CD4-positive, alpha-beta T cell (primary cell): ENCODE measurements at places on chromosomes 7 and 10.
A peak's percentile ranks its signal among the peaks of the same experiment; 100 is the strongest.

DNA sequence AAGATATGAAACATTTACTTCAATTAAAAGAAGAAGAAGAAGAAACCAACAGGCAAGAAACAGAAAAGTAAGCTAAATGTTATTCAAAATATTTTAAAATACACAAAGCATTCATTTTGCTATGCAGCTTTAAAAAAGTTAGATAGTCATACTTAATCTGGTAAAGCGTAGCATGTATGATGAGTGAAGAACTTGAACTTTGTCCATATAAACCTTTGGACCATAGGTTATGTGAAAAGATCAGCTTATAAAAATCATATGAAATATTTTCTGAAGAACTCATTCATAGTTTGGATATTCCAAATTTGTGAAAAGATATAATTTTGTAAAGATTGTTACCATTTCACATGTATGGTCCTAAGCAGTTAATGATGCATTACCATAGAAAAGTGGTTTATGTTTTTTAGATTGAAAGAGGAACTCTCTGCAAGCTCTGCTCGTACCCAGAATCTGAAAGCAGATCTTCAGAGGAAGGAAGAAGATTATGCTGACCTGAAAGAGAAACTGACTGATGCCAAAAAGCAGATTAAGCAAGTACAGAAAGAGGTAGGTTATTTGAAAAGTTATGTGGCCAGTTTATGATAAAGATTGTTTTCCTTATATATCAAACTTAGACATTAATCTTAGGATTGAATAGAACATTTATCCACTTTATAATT lies 37.3 kb downstream of the KIF20B start:
- peak; percentile 13 for DNase-seq

DNA sequence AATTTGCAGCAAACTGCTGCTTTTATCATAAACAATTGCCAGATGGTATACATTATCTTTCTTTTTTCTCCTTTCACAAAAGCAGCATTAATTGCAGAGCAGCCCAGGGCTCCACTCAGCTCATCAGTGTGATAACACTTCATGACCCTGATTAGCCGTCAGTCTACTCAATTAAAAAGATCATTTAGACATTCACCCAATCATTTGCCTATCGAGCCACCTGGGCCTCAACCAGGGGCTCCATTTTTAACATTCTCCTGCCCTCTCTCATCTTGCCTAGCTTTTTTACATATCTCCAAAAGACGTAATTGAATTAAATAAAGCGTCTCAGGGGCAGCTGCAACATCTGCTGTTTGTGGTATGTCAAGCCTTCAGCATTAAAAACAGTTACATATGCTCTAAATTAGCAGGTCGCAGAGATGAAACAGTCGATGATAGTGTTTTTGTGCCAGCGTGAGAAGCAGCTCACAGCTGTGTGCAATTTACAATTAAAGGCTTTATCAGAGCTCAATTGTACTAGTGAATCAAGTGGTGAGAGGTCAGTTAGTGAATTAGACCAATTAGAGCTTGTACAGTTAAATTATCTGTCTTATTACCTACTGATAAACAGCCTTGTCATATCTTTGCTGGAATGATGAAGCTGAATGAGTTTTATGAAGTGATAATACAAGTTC lies 522.5 kb downstream of the ETV1 start:
- no peak for DNase-seq

- no peak for DNase-seq
Observed at GRCh38 chr10:124324451-124324850, 94.3 kb downstream of the OAT start.

DNA sequence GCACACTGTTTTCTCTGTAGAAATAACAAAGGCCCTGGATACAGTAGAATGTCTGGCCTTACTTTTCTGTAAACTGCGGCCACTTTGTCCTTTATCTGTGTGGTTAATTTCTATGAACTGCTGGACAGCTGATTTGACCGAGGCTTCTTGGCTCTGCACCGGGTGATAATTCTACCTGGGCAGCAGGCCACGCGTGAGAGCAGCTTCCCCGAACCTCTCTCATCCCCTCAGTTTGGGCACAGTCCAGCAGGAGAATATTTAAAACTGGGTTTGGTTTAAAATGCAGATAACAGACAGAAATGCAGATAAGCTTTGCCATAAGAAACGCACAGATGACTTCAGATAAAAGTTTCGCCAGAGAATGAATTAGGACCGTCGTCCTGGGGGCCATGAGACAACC lies 81.0 kb downstream of the CELF2 start:
- no peak for DNase-seq

GRCh38 chr7:117152213-117153007 lies 170.4 kb downstream of the WNT2 start:
- DNase-seq: no peak

DNA sequence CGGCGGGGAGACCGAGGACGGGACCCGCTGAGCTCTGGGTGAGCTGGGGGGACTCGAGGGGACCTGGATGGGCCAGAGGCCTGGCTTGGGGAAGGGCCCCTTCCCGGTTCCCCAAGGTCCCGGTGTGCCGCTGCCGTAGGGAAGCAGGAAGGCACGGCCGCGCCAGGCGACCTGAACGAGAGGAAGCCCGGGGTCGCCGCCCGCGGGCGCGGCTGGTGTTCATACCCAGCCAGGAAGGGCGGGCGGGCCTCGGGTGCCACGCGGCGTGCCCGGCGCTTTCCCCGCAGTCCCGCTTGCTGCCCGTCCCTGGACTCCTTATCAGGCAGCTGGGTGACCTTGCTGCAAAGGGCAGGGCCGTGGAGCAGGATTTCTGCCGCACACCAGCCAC lies 38.0 kb downstream of the ZNF777 start:
- DNase-seq: peak; percentile 53

- no peak for DNase-seq
Observed at GRCh38 chr10:74371696-74372095, 220.7 kb downstream of the ADK start.

GRCh38 chr7:7861211-7861633 lies 107.4 kb upstream of the GLCCI1 start:
- DNase-seq: no peak

DNA sequence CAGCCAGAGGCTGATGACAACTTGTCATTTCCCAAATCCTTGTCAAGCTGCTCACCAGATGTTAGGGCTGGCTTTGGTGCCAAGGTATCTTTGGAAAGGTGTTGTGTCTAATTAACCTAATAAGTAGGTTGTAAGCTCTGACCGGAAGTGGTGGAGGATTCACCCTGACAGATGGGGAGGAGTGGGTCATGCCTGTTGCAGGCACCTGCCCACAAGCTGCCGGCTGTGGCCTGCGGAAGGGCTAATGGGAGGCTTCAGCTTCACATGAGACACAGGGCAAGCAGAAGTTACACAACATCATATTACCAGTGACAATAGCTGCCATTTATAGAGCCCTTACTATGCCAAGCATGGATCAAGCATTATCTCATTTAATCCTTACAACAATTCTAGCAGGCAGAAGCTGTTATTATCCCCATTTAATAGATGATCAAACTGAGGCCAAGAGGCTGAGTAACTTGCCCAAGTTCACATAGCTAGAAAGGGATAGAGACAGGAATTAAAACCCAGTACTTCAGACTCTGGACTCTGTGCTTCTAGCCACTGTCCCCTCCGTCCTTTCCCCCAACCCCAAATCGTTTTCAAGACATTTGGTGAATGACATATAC lies 63.1 kb upstream of the DUSP5 start:
- DNase-seq: no peak

DNA sequence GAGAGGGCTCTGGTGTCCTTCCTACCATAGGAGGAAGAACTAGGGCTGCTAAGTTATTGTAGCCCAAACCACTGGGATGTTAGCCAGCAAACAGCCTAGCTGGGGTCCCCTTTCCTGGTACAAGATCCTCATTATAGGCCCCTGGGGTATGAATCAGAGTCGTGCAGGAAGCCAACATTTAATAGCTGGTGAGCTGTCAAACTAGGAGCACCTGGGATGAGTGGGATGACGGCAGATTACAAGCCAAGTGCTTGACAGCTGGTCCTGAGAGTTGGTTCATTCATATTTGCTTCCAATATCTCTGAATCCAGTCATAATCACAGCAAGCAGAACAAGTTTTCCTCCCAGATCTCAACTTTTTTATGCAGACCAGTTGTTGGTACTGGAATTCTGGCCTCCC lies 25.1 kb upstream of the DNAJB12 start:
- DNase-seq: no peak

GRCh38 chr7:101691822-101692384 lies 62.8 kb upstream of the MYL10 start:
- DNase-seq: no peak
